NCI-H774 (cell line): ENCODE measurements at places on chromosomes 12 and 14.
A peak's percentile ranks its signal among the peaks of the same experiment; 100 is the strongest.

DNA sequence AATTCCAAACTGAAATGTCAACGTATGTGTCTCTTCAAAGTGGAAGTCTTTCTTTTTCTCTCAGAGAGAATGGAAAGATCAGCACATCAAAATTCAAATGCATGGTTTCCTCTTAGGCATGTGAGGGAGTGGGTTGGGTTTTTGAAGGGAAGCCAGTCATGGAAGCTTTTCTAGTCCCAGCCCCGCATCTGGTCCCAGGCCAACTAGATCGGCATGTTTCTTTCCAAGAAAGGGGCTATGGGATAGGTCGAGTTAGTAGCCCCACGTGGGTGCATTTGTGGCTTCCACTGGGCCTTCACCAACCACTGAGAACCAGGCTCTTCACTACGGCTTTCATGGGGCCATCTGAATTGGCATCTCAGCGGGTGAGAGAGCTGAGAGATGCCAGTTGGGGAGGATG lies 6.6 kb downstream of the C1S start:
- no peak for DNase-seq

GRCh38 chr12:67714648-67715047 lies 66.1 kb downstream of the DYRK2 start:
- DNase-seq, result peak; percentile 51

GRCh38 chr14:65938738-65939137 lies 526.2 kb downstream of the FUT8 start:
- DNase-seq, result no peak

DNA sequence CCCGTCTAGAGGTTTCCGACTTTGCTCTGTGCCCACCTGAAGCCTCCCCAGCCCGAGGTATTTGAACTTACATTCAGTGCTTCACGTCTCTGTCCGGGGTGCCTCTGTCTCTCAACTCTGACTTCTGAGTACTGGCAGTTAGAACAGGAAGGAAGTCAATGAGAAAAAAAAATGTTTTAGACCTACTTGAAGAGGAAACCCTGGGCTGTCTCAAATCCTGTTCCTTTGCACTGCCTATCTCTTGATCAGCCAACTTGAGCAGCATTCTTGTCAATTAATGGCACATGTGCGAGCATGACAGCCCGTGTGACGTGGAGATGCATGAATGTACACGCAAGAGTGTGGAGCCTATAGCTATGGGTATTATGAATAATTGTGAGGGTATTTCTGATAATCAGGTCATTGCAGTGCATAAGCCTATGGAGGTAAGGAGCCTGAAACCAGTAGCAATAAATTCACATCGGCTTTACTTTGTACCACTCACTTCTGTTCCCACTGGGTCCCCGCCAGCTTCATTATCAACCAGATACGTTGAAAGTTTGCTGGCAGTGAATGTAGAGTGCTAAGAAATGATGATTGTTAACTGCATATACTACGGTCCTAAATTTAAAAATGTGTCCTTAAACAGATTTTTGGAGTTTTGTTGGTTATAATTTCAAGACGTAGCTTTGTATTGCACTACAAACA lies at the start of gene ARHGDIB:
Gene ARHGDIB (minus strand): TSS at position 136 of the 687 bp plus-strand sequence. CDS start 10,889 bp downstream, outside the sequence.
- DNase-seq, result no peak

- no peak for DNase-seq
These were observed 4.7 kb upstream of the TMEM229B start for GRCh38 chr14:67493092-67493717.
